ENCODE measurements at places on chromosomes 4 and X. TPM values are rescaled to one million over a fixed set of nuclear protein-coding genes. Genes with fewer than 3 reads are reported as not detected.

GRCh38 chr4:137621056-137621455, 88.8 kb upstream of the PCDH18 start:
- no peak for DNase-seq

DNA sequence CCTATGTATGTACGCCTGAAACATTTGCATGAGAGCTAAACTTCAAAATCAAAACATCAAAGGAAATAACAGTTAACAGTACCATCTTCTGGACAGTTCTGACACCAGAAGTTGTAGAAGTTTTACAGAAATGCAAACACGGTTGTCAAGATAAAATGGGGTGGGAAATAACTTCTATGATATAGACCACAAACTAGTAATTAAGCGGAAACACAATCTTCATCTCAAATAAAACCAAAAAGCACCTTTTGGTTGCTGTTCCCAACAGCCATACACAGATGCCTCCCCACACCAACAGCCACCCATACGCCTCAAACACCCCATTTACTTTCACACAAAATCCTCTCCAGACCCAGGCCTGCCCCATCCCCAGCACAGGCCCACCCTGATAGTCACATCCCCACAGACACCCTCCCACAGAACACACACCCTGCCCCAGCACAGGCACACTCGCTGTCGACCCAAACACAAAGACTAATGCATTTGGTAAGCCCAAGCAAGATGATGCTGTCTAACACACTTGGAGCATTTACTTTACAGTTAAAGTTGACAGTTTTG, 64.3 kb downstream of the TAPT1 start:
- no peak for DNase-seq

Gene JADE3
- 3.7 TPM for total RNA-seq

DNA sequence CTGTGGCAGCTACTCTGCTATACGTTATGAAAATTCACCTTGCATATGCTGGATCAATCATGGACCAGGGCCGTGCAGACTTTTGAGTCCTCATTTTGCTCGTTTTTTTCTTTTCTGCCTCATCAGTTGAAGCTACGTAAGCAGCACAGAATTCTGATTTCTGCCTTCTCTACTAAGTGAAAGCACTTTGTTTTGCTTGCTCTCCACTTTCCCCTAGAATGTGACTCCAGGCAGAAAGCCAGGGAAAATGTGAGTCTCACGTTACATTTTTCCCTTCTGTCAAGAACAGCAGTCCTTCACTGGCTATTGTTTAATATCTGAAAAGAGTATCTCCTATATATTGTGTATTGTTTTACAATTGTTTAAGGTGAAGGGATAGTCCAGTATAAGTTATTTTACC, 1840.1 kb downstream of the PCDH7 start:
- DNase-seq: no peak

Gene WAS
- 9.1 TPM for total RNA-seq
